ENCODE measurements at places on chromosomes 11 and 22.

GRCh38 chr11:2931771-2932738 is 2.8 kb upstream of the PHLDA2 start:
- no peak for DNase-seq

GRCh38 chr11:68358416-68358815 is 46.0 kb downstream of the LRP5 start:
- no peak for DNase-seq

- DNase-seq = no peak
These were observed 69.9 kb downstream of the JRKL start for GRCh38 chr11:96459751-96460150.

DNA sequence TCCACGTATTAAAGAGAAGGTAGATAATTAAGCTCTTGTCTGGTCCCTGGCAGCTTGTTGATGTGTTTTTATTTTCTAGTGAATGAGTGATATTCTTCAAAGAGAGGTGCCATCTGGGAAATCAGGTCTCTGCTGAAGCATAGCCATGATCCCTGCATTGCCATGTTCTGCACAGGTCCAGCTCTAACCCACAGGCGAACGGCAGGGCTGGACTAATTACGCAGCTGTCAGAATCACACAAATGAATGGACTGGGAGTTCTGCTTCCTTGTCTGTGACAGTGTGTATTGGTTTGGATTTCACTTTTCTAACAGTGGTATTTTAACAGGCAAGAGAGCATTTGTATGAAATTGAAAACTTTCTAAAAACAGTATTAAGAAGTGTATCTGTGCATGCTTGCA is 235.6 kb downstream of the FAT3 start:
- DNase-seq = no peak

DNA sequence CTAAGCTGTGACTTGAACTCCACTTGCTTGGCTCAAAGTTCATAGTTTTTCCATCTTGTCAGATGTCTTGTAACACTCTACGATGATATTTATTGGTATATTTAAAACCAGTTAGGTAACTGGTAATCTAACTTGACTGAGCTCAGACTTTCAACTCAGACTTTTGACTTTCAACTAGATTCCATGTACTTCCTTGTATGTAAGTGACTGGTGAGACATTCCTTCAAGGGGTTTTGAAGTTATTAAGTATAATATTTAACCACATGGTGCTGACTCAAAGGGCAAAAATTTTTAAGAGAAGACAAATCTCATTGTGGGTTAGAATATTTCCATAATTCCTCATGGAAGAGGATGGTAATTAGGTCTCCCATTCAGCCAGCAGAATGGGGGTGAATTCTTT is 631.3 kb upstream of the ANO5 start:
- DNase-seq = no peak

DNA sequence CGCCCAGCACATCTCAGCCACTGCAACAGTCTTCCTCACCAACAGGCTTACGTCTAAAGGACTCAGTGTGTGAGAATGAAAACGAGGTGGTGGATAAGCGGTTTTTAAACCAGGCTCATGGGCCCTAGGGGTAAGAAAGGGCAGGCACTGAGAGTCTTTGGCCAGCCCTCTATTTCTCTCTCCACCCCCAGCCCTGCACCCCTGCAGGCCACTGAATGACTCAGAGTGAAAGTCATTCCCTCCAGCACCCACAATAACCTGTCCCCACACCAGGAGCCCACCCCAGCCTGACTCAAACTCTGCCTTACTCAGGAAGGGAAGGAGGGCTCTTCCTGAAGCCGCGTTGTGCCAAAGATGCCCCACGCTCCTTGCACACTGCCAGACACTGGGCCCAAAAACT is 72.0 kb downstream of the LARGE1 start:
- DNase-seq = no peak

GRCh38 chr11:64376071-64376470 is 17.1 kb downstream of the RPS6KA4 start:
- DNase-seq = no peak

- DNase-seq = no peak
These were observed 1.6 kb downstream of the C11orf87 start for GRCh38 chr11:109423466-109424190.

GRCh38 chr11:16784666-16785065 is 46.2 kb downstream of the C11orf58 start:
- DNase-seq = no peak

All from stimulated activated CD4-positive, alpha-beta T cell treated with anti-CD3 and anti-CD28 coated beads, Interleukin-1b, Interleukin-23, amount 100 ng/mL, for 48 hours (primary cell).